ENCODE measurements at places on chromosomes 1 and 21.

DNA sequence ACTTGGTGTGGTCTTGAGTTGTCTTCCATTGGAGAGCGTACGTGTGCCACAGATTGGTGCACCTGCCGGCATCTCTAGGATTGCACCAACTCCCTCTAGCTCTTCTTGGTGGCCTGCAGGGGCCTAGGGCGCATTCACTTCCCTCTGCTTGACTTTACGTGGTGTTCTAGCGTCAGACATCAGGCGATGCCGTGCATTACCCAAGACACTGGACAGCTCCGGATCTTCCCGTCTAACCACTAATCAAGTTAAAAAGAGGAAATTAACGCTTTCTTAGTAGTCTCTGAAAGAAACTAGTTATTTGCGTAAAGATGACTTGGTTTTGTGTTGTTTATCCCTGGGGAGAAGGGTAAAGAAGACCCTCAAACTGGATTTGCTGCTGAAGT, 510 bp upstream of the IL10RB start:
- no peak for DNase-seq

- DNase-seq: no peak
Measured at GRCh38 chr1:232037774-232038388, 411.3 kb downstream of the DISC1 start.

DNA sequence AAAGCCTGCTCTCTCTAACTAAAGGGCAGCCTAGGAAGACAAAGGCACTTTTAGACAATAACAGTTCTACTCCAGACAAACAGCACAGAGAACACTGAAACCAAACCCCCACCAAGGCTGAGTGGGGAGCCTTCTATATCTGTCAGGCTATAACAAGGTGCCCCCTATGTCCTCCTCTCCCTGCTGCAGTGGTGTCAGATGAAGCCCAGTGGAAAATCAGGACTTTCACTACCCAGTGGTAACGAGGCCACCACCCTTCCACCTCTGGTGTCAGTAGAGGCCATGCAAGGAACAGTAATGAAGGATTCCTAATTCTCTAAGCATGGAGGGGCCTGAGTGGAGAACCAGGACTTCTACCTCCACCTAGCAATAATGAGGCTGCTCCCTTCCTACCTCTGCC, 83.7 kb downstream of the ZSWIM5 start:
- no peak for DNase-seq

- no peak for DNase-seq
Measured at GRCh38 chr1:222054416-222054815, 312.5 kb upstream of the DUSP10 start.

DNA sequence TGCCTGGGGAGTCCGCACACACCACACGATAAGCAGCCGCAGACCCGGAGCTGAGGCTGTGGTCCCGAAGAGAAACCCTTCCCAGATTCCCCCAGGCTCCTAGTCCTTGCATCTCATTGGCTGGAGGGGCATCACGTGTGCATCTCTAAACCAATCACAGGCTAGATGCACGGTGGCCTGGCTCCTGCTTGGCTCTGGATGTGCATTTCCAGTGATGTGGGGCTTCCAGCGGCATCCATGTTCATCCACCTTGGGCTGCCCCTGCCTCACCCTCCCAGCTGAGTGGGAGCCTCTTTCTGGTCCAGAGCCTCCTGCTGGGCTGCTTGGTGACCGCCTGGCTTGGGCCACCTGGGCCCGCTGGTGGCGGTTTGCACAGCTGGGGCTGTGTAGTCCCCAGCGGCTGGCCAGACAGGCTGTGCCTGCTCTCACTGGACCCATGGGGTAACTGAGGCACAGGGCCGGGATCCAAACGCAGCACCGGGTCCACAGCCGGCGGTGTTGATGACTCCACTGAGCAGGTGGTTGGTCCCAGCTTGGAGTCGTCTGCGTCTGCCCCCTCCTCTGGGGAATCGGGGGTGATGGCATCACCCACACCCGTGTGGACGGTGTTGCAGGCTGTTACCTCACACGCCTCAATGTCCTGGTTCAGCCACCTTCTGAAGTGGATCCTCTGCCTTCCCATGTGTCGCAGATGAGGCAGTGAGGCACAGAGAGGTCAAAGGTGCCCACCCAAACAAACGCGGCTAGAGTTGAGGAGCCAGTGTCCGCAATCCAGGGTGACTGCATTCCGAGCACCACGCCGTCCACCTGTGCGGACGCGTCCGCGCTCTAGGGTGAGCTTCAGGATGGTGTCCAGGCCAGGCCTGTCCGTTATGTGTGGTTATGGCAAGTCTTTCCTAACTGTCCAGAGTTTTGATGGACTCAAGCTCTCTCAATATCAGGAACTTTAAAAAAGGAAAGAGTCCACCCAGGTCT, 41.3 kb downstream of the COL6A1 start:
- no peak for DNase-seq

GRCh38 chr1:94614168-94614815, 72.7 kb upstream of the F3 start:
- DNase-seq: no peak

DNA sequence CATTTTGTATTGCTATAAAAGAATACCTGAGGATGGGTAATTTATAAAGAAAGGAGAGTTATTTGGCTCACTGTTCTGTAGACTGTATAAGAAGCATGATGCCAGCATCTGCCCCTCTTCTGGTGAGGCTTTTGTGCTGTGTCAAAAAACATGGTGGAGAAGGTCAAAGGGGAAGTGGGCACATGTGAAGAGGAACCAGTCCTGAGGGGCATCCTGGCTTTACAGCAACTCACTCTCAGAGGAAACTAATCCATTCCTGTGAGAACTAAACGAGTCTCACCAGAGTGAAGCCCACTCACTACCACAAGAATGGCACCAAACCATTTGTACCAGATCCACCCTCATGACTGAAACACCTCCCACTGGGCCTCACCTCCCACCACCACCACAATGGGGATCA, 18.8 kb upstream of the SELP start:
- DNase-seq: no peak

- DNase-seq: no peak
Measured at GRCh38 chr1:20373764-20374163, 83.1 kb downstream of the VWA5B1 start.

DNA sequence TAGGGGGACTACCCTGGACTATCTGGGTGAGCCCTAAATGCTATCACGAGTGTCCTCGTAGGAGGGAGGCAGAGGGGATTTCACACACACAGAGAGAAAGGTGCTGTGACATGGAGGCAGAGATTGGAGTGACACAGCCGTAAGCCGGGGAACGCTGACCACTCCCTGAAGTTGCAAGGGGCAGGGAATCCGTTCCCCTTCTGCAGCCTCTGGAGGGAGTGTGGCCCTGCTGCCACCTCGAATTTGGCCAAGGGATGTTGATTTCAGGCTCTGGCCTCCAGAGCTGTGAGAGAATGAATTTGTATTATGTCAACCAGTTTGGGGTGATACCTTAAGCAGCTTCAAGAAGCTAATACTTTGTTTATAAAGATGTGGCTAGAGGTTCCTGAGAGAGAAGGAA, 137.7 kb downstream of the ACTL8 start:
- no peak for DNase-seq

DNA sequence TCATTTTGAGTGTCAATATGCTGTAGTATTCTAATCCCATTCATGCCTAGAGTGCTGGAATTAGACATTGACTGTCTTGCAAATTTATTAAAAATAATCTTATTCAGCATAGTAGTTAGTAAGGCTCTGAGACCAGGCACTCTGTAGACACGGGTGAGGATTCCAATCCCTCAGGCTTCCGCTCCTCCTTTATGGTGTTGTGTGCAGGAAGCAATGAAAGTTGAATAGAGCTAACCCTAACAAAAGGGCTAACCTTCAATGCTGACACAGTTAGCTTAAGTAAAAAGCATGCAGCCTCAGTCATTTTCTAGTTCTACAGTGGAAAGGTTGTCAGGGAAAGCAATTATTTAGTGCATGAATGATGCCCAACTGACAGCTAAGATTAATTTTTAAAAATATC, 199.6 kb upstream of the SGIP1 start:
- DNase-seq: no peak

- DNase-seq: peak; percentile 92
Measured at GRCh38 chr1:40877698-40878097, 15.5 kb upstream of the CITED4 start.

DNA sequence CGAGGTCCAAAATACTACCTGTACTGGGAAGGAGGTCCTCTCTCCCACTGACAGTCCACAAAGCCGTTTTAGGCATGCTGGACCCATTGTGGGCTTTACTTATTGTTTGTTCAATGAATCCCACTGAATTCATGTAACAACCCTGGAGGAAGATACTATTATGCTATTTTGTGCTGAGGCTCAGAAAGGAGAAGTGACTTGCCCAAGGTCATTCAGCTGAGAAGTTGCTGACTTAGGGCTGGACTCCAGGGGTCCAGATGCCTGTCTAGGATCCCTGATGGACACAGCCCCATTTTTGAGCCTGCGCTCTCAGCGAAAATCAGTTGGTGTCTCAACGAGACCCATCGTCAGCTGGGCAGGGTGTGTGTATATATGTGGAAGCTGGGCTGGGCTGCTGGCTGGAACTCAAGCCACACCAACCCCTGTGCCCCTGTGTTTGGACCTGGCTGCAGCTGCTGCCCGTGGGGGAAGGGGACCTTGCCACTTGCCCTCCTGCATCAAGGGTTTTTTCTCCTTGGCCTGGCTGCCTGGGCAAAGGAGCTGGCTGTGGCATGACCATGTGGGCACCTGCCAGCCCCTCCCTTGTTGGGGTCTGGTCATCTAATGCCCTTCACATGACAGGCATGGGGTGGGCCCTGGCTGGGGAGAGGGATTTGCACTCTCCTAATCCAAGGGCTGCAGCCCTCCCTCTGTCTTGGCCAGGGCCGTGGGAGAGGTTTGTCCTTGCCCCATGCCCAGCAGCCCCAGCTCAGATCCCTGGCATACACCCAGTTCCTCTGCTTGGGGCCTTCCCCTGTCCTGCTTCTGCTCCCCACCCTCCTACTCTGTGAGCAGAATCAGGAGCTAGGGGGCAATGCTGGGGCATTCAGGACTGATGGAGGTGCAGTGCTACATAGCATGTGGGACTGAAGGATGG, 15.0 kb downstream of the KCNQ4 start:
- no peak for DNase-seq

DNA sequence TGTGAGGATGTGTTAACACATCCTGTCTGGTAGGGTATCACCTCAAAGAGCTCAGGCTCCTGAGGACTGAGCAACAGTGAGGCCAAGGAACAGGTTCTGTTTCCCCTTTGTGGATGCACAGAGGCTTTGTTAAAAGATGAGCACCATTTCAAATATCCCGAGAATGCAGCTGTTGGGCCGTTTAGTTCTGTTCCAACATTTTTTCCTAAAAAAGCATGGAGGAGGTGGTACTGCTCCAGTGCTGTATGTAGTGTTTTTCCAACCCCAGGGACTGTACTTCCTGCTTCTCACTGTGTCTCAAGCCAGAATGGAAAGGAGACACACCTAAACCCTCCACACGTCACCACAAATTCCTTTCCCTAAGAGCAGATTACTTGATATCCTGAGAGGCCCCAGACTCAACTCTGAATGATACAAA, 53.8 kb upstream of the BCL10 start:
- DNase-seq: no peak

GRCh38 chr21:32364387-32364786, 28.4 kb downstream of the URB1 start:
- DNase-seq: no peak

- DNase-seq: no peak
Measured at GRCh38 chr1:48093147-48093546, 96.0 kb upstream of the TRABD2B start.

- no peak for DNase-seq
Measured at GRCh38 chr1:9942399-9942938, 722 bp downstream of the LZIC start.

DNA sequence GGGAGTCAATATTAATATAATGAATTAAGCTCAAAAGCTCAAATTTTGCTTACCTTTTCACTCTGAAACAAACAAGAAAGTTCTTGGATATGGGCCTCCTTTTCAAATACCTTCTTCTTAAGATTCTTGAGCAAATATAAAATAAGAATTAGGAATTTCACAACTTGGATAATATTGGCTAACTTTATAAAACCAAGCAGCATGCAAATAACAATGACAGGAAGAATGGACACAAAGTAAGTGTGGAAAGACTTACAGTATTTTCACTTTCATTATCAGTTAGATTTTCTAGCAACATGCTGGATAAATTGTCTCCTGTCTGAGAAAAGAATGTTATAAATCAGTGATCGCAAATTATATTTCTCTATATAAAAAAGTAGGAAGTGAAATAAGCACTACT, 13.2 kb downstream of the ODF2L start:
- DNase-seq: no peak

DNA sequence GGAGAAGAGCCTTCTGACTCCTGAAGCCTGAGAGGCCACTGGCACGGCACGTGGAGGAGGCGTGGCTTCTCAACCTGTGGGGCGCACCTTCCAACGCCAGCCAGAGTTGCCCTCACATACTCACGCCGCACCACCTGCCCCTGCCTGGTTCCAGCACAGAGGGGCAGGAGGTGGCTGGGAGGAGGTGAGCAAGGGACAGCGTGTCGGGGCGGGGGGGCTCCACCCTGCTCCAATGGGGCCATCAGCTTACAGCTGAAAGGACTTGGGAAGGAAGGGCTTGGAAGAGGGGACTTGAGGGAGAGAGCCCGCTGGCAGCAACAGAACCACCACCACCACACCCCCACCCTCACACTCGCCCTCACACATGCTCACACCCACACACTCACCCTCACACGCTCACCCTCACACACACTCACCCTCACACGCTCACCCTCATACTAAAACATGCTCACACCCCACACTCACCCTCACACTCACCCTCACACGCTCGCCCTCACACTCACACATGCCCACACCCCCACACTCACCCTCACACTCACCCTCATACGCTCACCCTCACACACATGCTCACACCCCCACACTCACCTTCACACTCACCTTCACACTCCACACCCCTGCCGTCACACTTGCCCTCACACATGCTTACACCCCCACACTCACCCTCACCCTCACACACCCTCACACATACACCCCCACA, 41.6 kb upstream of the EDN2 start:
- DNase-seq: no peak

GRCh38 chr1:230923176-230923575, 54.9 kb upstream of the C1orf198 start:
- DNase-seq: no peak

GRCh38 chr1:25194572-25195020, 37.7 kb downstream of the SYF2 start:
- DNase-seq: no peak
